Airway epithelial cell (primary cell): ENCODE measurements at places on chromosomes 12 and 14. TPM values are rescaled to one million over a fixed set of nuclear protein-coding genes. Genes with fewer than 3 reads are reported as not detected.

MGAT4C gene
- total RNA-seq: not detected in 2 replicates

PARPBP gene
- 5.8 and 10.5 TPM in 2 replicates for total RNA-seq

PDE3A gene
- total RNA-seq: 0.14 TPM in 2 replicates

JPH4 gene
- not detected in 2 replicates for total RNA-seq

MANSC1 gene
- 5.2 and 10.6 TPM in 2 replicates for total RNA-seq

PTPN6 gene
- total RNA-seq: 17.7 and 21.0 TPM in 2 replicates

FBXO34 gene
- total RNA-seq: 11.4 and 14.1 TPM in 2 replicates

CCNB1IP1 gene
- total RNA-seq: 51.3 and 52.7 TPM in 2 replicates
